CD4-positive, alpha-beta T cell treated with Interleukin-12 subunit alpha and Interleukin-12 subunit beta, for 1 hour (primary cell): ENCODE measurements at places on chromosomes 7 and 10.

- no peak for DNase-seq
Measured at GRCh38 chr7:70657571-70657970, 474.4 kb upstream of the GALNT17 start.

GRCh38 chr10:118672766-118673715 lies 77.6 kb upstream of the PRLHR start:
- DNase-seq, result no peak

DNA sequence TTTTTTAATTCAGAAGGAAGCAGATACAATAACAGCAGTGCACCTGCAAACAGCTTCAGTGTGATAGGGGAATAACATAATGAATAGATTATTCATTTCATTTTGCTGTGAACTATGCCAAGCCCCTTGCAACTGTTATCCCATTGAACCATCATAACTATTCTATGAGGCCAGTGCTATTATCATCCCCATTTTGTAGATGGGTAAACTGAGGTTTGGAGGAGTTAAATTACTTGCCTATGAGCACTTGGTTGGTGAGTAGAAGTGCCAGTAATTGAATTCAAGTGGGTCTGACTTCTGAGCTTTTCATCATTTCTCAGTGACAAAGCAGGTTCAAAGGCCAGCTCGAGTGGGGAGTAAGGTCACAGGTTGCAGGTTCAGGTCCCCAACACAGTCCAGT lies 16.8 kb upstream of the XPNPEP1 start:
- no peak for DNase-seq

DNA sequence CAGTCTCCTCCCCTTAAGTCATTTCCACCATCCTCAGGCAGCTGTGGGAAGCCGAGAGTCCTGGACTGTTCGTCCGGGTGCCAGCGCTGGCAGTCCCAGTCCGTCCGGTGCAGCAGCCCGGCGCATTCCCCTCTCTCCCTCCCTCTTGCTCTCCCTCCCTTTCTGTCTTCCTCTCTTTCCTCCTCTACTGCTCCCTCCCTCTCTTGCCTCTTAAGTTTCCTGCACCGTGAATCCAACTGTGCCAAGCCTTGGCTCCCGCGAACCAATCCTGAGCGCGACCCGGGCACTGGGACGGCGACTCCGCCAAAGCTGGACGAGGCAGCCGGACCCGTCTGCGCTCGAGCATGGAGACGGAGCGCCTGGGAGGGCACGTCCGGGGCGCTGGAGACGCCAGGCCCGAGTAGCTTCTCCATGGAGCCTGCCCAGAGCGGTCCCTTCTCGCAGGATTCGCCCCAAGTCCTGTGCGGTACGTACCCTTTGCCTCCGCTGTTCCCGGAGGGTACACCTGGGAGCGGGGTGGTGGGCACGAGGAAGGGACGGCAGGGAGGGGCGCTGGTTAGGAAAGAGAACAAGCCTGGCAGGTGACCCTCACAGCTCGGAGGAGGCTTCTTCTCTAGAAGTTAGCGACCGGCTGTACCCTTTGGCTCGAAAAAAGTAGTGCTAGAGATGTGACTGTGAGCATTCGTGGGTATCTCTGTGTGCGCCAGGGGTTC lies 1.0 kb downstream of the NXPH1 start:
- no peak for DNase-seq

DNA sequence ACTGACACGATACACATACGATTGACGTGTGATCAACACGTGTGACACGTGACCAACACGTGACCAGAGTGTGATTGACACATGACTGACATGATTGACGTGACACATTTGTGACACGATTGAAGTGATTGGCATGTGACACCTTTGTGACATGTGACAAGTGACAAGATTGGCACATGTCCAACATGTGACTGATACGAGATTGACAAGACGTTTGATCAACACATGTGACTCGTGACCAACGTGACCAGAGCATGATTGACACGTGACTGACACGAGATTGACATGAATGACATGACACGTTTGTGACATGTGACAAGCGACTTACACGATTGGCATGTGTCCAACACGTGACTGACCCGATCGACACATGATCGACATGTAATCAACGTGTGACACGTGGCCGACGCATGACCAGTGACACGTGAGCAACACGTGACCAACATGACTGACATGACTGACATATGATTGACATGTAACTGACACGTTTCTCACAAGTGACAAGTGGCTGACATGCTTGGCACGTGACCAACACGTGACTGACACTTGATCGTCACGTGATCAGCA lies 22.0 kb downstream of the CRPPA start:
- DNase-seq, result no peak

DNA sequence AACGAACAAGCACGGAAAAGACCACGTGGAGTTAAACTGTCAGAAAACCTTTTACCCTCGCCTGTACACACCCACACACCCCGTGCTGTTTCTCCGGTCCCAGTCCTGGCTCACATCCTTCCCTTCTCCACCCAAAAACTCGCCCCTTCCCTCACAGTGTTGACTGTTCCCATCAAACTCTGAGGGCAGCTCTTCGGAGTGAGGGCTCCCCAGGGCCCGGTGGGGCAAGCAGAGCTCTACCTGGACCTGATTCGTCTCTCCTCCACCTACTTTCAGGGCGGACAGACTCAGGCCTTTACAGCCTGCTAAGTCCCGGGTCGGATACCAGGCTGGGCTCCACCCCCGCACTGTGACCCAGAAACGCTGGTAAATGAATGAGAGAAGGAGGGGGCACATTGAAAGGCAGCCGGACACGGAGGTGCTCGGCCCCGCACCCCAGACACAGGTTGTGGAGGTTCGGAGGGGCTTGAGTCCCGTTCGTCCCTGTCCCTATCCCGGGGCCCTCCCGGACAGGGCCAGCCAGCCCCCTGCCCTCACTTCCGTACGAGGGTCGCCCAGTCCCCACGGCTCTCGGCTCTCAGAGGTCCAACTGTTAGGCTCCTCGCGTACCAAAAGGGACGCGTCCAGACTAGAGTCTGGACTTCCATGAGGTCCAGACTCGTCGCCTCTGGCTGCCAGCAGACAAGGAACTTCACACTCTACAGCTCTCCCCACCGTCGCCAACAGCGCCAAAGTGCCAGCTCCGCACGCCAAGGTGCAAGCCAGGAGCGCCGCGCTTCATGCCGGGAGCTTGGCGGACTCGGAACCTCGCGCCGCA lies 31.7 kb upstream of the ASL start:
- peak; percentile 4 for DNase-seq

- no peak for DNase-seq
Measured at GRCh38 chr10:69800109-69800508, 1.6 kb upstream of the COL13A1 start.

DNA sequence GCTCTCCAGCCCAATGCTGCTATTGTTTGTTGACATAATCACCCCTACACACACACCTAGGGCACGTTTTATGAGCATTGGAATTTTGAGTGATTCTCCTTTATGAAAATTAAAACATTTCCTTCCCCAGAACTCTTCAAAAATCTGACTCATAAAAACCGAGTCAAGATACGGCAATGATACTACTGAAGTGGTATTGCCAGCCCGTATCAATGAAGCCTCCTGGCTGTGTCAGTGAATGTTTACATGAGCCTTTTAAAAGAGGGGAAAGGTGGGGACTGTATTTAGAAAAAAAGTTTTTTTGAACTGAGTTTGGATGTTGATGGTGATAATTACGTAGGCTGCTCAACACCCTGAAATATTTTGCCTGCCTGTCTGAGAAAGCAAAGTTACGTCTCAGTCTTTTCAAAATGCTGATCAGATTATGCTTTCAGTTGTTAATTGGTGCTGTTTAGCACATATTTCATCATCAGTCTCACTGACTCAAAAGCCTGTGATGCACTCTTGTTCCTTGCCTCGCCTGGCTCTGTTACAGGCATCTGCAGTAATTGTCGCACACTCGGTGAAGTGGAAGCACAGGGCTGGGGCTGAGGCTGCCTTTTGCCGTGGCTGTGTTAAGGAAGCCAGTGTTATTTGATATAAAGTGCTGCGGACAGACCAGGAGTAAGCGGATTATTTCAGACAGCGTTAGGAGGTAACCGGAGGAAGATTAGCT lies 157.4 kb upstream of the TCF7L2 start:
- DNase-seq, result no peak

DNA sequence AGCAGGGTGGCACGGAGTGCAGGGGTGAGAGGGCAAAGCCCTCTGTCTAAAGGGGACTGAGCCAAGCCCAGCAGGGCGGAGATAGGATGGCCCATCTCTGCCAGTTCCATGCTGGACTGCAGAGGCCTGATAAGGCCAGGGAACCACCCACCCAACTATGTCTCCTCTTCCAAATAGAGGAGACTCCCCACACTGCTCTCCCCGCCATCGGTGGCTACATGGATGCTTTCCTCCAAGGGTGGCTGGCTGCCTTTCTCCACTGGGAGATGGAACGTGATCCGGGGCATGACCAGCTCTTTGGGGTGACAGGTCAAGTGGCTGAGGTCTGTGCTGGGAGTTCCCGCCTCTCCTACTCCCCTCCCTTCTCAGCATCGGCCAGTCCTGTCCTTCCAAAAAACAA lies 58.1 kb upstream of the MXI1 start:
- no peak for DNase-seq

DNA sequence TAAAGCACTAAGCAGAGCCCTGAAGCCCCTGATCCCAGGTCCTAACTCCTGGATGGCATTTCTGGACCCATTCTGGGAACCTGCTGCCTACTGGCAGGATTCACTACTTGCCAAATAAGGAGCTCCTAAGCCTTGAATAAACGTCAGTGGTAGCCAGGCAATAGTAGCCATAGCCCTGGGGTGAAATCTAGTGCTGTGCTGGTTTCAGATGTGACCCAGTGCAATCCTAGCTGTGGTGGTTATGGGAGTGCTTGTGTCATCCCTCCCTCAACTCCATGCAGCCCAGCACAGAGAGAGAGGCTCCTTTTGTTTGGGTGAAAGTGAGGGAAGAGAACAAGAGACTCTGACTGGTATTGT lies 43.7 kb downstream of the PCLO start:
- no peak for DNase-seq

GRCh38 chr7:40162516-40162915 lies 27.7 kb downstream of the SUGCT start:
- no peak for DNase-seq

- DNase-seq, result no peak
Measured at GRCh38 chr7:136228171-136228570, 251.0 kb upstream of the MTPN start.

DNA sequence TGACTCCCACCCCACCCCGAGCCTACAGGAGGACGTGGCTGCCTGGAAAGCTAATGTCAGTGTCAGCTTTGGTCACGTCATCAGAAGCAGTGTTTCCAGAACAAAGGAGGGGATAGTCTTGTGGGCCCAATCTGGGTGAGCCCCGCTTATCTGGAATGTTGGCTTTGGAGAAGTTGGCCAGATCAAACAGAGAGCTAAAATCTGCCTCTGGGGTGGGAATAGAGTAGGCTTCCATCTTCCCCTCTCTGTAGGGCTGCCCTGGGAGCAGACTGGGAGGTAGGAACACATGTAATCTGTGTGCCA lies 32.5 kb downstream of the SRRM3 start:
- DNase-seq, result no peak

GRCh38 chr7:134992626-134993179 lies 6.4 kb downstream of the AGBL3 start:
- DNase-seq, result peak; percentile 20

GRCh38 chr10:60869652-60870415 lies 74.2 kb downstream of the RHOBTB1 start:
- DNase-seq, result no peak

- no peak for DNase-seq
Measured at GRCh38 chr7:25849500-25850184, 302.4 kb upstream of the NFE2L3 start.

- DNase-seq, result no peak
Measured at GRCh38 chr7:27876756-27877155, 136.8 kb downstream of the TAX1BP1 start.

GRCh38 chr10:1824928-1825327 lies 87.6 kb upstream of the ADARB2 start:
- no peak for DNase-seq

GRCh38 chr10:123348691-123349572 lies 194.7 kb downstream of the BUB3 start:
- DNase-seq, result no peak

DNA sequence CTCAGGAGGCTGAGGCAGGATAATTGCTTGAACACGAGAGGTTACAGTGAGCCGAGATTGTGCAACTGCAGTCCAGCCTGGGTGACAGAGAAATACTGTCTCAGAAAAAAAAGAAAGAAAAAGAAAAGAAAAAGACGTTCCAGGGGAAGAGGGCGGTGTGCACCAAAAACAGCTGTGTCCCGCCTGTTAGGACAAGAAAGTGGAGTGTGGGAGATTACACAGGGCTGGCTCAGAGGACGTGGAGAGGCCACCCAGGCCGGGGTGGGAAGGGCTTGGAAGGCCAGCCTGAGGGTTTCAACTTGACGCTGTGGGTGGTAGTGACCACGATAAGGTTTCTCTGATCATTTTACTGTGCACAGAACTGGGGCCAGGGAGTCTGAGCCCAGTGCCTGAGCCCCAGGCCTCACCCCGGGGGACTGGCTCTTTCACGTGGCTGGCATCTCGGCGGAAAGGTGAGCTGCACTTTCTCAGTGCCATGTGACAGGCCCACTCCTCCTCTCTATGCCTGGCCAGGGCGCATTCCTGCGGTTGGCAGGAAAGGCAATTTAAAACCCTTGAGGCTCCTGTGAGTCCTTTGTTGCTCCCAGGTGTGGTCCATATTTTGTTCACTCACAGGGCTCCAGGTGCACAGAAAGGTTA lies 13.9 kb downstream of the RHBDD2 start:
- DNase-seq, result no peak
